Activated T-helper 2 cell treated with anti-CD3 and anti-CD28 coated beads, Interferon-gamma antibody, Interleukin-2, Interleukin-4, amounts not matched to agents 10 μg/mL and 5 μg/mL and 100 μg/mL, durations not matched to agents 14 hours and 24 hours and 36 hours (primary cell): ENCODE measurements at places on chromosomes 16 and 17.

- peak; percentile 94 for DNase-seq
These were observed at the start of gene UTP18 for GRCh38 chr17:51260237-51261023. TSS of gene UTP18 (plus strand) at chr17:51260546. CDS start at chr17:51260585, 39 bp downstream.

GRCh38 chr16:75572864-75573542, 6.8 kb downstream of the GABARAPL2 start:
- DNase-seq, result no peak

DNA sequence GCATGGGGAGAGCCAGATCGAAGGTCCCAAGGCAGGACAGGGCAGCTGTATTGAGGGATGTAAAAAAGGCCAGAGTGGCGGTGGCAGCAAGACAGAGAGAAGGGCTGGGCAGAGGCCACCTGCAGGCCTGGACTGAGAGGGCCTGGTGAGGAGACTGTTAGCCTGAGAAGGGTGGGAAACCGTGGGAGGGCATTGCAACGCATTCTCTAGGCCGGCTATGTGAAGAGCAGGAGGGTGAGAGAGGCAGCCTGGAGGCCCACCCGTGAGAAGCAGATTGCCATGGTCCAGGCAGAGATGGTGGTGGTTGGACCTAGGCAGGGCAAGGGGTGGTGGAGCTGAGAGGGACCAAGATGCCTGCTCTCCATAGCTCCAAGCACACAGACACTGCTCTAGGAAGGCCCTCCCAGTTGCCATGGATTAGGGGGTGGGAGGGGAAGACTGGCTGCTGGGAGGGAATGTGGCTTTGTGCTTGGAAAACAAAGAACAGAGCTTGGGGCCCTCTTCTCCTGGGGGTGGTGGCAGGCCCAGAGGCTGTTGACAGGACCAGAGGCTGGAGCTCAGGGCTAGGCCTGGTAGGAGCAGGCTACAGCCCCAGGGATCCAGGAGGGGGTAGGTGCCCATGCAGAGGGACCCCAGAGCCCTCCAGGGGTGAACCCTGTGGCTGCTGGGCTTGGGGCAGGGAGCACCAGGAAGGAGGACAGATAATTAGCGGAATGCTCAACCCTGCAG, 12.4 kb upstream of the TCAP start:
- no peak for DNase-seq

- DNase-seq, result no peak
These were observed 32.5 kb downstream of the RANBP10 start for GRCh38 chr16:67773569-67774456.

GRCh38 chr17:55318715-55319487, 54.1 kb downstream of the HLF start:
- no peak for DNase-seq

GRCh38 chr17:7854078-7854777, 638 bp upstream of the TMEM88 start:
- DNase-seq, result no peak

DNA sequence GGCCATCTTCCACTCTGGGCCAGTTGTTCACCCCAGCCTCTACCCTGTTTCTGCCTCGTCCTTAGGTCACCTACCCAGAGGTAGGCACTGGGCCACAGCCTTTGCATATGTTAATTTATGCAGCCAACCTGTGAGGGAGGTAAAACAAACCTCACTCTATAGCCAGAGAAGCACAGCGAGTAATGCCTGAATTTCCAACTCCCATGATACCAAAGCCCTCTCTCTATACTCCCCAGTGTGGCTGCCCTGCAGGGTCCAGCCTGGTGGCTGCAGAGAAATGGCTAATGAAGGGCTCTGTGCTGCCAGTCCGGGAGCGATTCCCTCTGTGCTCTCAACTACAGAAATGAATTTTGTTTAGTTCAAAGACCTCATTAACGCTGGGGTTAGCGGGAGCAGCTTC, 397.0 kb upstream of the CCL2 start:
- DNase-seq, result no peak
